ENCODE measurements at places on chromosomes 12 and 14.

DNA sequence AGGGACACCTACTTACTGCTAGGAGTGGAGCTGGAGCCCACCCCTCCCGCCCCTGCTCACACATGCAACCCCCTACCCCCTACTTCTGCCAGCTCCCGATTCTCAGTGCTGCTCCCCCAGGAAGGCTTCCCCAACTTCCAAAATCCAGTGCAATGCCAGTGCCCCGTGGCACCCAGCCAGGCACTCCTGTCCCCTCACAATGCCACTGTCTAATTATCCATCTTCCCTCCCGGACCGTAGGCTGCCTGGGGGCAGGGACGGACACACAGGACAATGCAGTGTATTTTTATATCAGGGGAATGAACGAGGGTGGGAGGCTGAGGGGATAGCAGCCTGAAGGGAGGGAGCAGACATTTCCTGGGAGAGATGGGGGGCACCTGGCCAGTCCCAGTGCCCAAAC, 12.4 kb downstream of the OTUB2 start:
- no peak for DNase-seq

- no peak for DNase-seq
Observed at GRCh38 chr12:80032946-80033345, 66.4 kb upstream of the OTOGL start.

GRCh38 chr12:93541578-93542225, 30.8 kb upstream of the SOCS2 start:
- DNase-seq = no peak

- DNase-seq = no peak
Observed at GRCh38 chr14:28879573-28879996, 113.0 kb downstream of the FOXG1 start.

- peak; percentile 98 for DNase-seq
Observed at GRCh38 chr12:48851883-48852733, at the start of gene DDX23. Gene DDX23 (minus strand): TSS chr12:48852163. CDS start chr12:48845782, 6,381 bp downstream.

DNA sequence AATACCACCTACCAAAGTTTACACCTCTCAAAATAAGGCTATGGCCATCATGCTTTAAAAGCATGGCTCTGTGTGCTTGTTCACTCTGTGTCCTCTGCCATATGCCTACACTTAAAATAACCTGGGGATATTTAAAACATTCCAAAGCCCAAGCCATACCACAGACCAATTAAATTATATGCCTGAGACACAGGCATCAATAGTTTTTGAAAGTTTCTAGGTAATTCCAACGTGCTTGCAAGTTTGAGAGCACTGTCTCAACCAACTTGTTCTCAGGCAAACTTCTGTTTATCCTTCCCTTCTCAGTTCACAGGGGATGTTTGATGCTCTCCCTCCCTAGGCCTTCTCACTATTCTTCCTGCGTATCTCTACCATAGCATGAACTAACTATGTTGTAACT, 3.4 kb upstream of the FRMD6 start:
- no peak for DNase-seq

- DNase-seq = no peak
Observed at GRCh38 chr12:51749206-51749985, 99.1 kb downstream of the FIGNL2 start.

- DNase-seq = no peak
Observed at GRCh38 chr12:58588770-58589169, 331.5 kb downstream of the LRIG3 start.

GRCh38 chr12:58860788-58861240, 59.5 kb downstream of the LRIG3 start:
- no peak for DNase-seq

- no peak for DNase-seq
Observed at GRCh38 chr12:101747697-101748096, 8.4 kb upstream of the SYCP3 start.

GRCh38 chr14:97120611-97121031, 323.4 kb downstream of the VRK1 start:
- no peak for DNase-seq

GRCh38 chr14:91315844-91316267, 71.4 kb upstream of the GPR68 start:
- DNase-seq = no peak

DNA sequence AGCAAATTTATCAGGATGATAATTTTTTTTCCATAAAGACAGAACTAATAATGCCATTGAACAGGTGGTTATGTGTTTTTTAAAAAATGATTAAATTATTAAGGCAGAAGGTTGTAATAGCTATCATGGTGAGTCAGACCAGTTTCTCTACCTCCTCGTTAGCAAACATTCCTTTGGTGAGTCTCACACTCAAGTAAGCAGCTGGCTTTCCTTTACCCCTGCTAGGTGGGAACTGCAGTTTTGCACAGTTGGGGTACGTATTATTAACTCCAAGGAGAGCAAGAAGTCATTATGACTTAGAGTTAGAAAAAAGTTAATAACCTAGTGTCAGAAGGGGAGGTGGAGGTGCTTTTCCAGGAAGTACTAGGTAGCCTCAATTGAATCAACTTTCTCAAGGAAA, 165.3 kb downstream of the SNAPC1 start:
- DNase-seq = no peak

- no peak for DNase-seq
Observed at GRCh38 chr14:74220991-74221390, 18.3 kb upstream of the VSX2 start.

Data from K562 (cell line).